Activated T-helper 1 cell treated with anti-CD3 and anti-CD28 coated beads, Interleukin-2, amount 50 U/mL, for 16 hours (primary cell): ENCODE measurements at places on chromosomes 7 and 10.

GRCh38 chr7:38232502-38233366 lies 40.7 kb downstream of the TARP start:
- DNase-seq: peak; percentile 55

GRCh38 chr7:97015279-97015678 lies 9.4 kb downstream of the DLX5 start:
- no peak for DNase-seq

GRCh38 chr10:125049216-125049881 lies 107.4 kb downstream of the ZRANB1 start:
- DNase-seq: no peak

- DNase-seq: no peak
Measured at GRCh38 chr7:25906003-25906402, 246.0 kb upstream of the NFE2L3 start.

DNA sequence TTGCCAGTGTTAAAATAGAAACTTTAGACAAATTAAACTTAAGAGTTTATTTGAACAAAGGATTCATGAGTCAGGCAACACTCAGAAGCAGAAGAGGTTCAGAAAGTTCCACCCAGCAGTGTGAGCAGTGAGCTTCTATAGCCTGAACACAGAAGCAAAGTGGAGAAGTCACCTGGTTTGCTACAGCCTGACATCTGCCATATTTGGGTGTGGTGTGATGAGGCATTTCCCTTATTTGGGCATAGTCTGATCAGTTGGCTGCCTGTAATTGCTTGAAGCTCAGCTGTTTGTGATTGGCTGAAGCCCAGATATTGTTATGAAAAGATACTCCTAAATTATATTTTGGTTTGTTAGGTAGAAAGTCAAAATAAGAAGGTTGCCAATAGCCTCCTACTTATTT lies 39.1 kb downstream of the VWC2 start:
- DNase-seq: no peak

- DNase-seq: no peak
Measured at GRCh38 chr7:74284781-74285259, 4.4 kb upstream of the CLIP2 start.

GRCh38 chr7:15306296-15306695 lies 255.5 kb downstream of the AGMO start:
- DNase-seq: no peak

DNA sequence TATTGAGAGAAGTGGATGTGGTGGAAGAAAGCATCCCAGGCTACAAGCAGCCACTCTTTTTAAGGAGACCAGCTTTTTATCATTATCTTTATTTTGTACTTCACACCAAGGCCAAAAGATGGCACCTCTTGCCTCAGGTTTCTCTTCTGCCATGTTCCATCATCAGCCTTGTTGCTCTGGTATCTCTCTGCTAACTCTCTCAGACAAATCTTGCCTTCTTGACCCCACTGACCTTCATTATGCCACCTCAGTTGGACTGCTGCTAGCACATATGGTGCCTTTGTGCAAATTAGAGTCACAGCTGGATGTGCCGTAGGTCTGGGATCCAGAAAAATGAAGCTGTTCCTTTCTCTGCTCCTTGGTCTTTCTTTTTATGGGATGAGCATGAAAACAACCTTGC lies 47.1 kb upstream of the DYNC1I1 start:
- no peak for DNase-seq

GRCh38 chr7:21767300-21767900 lies 178.3 kb downstream of the CDCA7L start:
- DNase-seq: no peak
